Femur (tissue), 1 donor: ENCODE measurements at places on chromosomes 1 and 21.

DNA sequence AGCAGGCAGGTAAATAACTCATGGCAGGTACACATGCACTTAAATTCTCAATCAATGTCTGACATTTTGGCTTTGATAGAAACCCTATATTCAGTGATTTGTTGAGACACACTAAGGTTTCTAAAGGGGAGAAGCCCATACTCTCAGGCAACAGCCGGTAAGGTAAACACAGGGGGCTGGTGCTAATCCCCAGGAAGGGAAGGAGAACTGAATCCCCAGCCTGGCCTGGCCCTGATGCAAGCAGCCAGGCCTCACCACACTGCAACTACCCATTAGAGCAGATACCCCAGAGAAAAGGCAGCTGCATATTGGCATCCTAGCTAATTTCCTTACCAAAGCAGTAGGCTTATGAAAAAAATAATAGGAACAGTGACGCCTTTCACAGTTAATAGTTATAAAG is 116.5 kb upstream of the LRRC7 start:
- no peak for DNase-seq

DNA sequence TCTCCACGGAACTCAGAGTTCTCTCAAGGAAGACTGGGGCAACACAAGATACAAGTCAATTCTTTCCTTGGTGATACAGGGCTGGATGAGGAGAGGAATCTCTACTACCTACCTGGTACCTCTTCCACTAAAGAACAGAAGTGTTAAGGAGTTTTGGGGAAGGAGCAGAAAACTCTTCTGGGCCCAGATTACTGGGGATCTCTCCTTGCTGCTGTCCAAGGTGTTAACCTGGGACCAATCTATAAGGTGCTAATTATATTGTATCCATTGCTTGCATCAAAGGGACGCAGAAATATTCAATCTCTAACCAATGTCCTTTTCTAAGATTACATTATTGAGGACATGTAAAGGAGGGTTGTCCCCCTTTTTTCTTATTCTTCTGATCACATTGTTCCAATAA is 1102.5 kb downstream of the AMY1C start:
- DNase-seq = no peak

DNA sequence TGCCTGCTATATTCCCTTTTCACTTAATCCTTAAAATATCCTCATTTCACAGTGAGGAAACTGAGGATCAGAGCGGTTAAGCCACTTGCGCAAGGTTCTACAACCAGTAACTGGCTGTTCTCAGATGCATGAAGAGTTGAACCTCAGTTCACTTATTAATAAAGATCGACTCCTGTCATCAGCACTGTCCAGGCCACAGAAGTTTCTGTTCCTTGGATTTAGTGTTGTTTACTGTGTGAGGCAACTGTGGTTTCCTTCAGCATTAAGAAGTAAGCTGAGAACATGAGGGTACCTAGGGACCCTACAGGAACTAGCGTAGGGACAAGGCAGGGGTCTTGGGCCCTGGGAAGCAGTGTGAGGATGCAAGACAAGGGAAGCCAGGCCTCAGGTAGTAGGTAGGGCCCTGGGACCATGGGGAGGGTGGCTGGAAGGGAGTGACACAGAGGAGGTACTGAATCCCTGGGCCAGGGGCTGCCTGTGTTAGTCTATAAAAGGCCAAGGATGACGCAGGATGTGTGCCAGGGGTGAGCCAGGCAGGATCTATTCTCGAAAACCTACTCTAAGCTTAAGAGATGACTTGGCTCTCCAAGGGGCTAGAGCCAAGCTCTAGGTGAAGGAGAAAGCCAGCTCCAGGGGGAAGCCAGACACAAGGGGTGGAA is 181.2 kb upstream of the CSF3R start:
- DNase-seq = no peak

GRCh38 chr1:199510314-199510713 is 517.2 kb upstream of the NR5A2 start:
- DNase-seq = no peak

DNA sequence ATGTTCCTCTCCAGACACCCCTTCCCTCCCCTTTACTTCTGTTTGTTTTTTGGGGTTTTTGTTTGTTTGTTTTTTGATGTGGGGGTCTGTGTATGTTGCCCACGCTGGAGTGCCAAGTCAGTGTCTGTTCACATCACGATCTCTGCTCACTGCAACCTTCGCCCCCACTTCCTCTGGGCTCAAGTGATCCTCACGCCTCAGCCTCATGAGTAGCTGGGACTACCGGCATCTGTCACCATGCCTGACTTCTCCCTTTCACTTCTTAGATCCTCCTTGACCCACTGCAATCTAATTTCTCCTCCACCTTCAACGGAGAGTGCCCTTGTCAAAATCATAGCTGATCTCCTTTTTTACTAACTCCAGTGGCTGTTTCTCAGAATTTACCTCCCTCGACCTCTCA is 100.7 kb upstream of the KIF26B start:
- no peak for DNase-seq

DNA sequence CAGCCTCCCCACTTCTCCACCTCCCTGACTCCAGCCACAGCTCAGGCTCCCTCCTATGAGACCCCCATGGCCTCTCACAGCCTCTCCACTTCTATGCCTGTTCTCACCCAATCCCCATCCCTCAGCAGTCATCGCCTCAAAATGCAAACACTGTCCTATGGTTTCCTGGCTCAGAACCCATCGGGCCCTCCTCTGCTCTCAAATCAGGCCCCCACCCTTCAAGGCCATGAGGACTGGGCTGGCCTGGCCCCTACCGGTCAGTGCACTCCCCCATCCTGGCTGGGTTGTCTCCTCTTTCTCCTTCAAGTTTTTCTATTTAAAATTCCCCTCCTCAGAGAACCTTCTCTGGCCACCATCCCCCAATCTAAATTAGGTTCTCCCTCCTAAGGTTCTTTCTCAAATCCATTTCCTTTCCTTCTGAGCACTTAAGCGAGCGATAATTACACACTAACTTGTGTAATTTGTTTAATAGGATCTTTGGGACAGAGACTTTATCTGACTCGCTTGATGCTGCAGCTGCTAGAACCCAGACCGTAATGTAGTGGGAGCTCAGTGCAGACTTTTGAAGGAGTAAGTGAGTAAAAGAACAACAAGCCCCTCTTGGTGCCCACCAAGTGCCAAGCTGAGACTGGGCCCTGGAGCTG is 347.2 kb downstream of the MATN1 start:
- DNase-seq = no peak

DNA sequence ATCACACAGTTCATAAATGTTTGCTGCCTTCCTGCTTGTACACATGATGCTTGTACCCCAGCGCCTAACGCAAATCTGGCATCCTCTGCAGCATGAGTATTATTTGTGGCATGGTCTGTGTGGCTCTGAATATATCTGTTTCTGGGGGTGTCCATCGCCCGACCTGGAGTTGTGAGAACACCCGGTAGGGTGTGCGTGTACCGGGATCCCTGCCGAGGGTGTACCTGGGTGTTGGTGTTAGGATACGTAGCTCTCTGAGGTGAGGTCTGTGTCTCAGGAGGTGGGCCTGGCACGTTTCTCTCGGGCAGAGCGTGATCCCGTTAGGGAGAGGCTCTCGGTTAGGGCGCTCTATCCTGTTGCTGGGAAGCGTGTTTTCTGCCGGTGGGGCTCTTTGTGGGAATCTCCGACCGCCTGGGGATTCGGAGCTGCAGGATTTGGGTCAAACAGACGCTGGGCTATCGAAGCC is 10.4 kb upstream of the CDC20 start:
- no peak for DNase-seq

- DNase-seq = no peak
These were observed 244.0 kb upstream of the DMRTA2 start for GRCh38 chr1:50667272-50667671.

GRCh38 chr1:234897390-234897749 is 231.3 kb downstream of the TOMM20 start:
- no peak for DNase-seq
